ENCODE measurements at places on chromosomes 12 and 14. TPM values are rescaled to one million over a fixed set of nuclear protein-coding genes. Genes with fewer than 3 reads are reported as not detected.

- H3K4me3 ChIP-seq: peak overlapping the region; percentile 75
- H3K4me1 ChIP-seq: peaks cover 18% of the 10 kb centered on the region
- DNase-seq: peak; percentile 68
- H3K36me3 ChIP-seq: no peaks in the 10 kb centered on the region
- peak overlapping the region; percentile 49 for H3K27ac ChIP-seq
Measured at GRCh38 chr14:74401504-74402241, 24.3 kb downstream of the SYNDIG1L start.

DNA sequence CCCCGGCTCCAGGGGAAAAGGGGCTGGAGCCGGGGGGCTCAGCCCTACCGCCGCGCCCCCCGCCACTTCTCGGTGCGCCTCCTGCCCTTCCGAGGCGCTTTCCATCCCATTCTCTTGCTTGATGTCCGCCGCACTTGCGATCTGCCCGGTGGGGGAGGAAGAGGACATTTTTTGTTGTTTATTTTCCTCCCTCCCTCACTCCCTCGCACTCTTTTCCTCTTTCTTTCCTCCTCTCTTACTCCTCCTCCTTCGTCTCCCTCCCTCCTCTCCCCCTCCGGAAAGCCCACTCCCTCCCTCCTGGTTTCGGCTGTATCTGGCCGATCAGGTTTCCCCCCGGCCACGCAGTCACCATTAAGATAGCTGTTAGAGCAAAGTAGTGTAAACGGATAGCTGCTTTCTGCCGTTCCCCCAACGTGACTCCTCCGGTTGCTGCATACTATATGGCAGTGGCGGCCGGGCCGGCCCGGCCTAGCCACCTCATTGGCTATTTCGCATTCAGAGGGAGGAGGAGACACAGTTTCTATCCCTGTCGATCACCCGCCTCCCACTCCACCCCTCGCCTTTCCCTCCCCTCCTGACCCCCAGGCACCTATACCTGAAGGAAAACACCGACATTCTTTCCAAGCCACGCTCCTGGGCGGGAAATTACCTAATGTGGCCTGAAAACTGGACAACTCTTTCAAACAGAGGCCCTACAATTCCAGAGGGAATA, at the start of gene SIX4:
SIX4 (minus strand) TSS at position 445 of the 712 bp plus-strand sequence; CDS start at position 168, 277 bp downstream.
- peaks cover 72% of the 10 kb centered on the region for H3K27me3 ChIP-seq
- no peak within 1 kb of the TSS for H3K27ac ChIP-seq
- no peaks in the 10 kb centered on the region for H3K36me3 ChIP-seq
- DNase-seq: peak; percentile 6
- H3K4me1 ChIP-seq: peaks cover 24% of the 10 kb centered on the region

DNA sequence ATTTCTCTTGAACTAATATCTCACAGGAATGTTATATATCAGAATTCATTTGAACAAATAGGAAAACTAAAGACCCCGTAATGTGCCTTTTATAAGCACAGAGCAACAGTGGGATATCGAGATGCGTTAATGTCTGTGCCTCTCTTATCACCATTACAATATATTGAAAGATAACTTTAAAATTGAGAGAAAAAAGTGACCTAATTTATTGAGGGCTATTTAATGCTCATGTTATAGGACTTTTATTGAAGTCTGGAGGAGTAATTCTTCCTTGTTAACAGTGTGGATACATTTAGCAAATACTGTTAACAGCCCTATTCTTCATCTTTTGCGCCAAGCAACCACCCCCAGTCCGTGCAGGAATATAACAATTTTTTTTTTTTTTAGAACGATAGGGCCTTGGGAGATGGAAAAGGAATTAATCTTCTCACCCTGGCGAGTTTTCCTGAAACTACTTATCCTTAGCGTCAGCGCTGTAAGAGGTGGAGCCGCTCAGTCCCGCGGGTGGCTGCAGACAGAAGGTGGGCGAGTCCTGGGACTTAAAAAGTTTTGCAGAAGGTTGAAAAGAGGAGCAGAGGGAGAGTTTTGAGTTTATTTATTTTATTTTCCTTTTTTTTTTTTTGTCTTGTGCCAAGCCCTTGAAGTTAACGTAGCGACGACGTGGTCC, 11.0 kb downstream of the FOXG1 start:
- no peaks in the 10 kb centered on the region for H3K4me1 ChIP-seq
- no peak overlapping the region for H3K27ac ChIP-seq
- H3K27me3 ChIP-seq: peaks cover 66% of the 10 kb centered on the region
- H3K36me3 ChIP-seq: peaks cover 1% of the 10 kb centered on the region
- DNase-seq: no peak

DNA sequence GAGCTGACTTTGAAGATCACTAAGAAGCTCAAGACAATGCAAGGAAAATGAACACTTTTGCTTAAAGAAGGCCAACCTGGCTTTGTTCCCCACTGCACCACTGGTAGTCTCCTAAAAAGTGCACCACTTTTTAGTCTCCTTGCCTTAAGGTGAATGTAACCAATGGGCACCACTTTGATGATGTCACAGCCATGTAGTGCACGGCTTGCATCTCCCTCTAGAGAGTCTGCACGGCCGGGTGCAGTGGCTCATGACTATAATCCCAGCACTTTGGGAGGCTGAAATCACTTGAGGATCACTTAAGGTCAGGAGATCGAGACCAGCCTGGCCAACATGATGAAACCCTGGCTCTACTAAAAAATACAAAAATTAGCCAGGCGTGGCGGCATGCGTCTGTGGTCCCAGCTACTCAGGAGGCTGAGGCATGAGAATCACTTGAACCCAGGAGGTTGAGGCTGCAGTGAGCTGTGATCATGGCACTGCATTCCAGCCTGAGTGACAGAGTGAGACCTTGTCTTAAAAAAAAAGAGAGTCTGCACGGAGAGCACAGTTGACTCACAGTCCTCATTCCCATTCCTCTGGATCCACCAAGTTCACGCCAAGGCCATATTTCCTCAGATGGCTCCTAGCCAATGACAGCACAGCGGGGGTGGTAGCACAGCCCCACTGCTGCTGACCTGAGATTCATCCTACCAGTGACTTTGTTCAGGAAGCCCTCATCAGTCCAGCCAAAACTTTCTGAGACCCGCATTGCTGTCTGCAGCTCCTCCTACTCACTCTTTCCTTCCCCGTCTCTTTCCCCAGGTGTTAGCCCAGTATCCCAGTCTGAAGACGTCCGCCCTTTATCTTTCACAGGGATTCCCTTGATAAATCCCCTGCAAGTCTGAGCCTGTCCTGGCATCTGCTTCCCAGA, 16.5 kb upstream of the IFT81 start:
- no peak overlapping the region for H3K27ac ChIP-seq
- H3K36me3 ChIP-seq: no peaks in the 10 kb centered on the region
- H3K4me3 ChIP-seq: no peak overlapping the region
- H3K4me1 ChIP-seq: no peaks in the 10 kb centered on the region
- peaks cover 11% of the 10 kb centered on the region for H3K27me3 ChIP-seq
- no peak for DNase-seq

DNA sequence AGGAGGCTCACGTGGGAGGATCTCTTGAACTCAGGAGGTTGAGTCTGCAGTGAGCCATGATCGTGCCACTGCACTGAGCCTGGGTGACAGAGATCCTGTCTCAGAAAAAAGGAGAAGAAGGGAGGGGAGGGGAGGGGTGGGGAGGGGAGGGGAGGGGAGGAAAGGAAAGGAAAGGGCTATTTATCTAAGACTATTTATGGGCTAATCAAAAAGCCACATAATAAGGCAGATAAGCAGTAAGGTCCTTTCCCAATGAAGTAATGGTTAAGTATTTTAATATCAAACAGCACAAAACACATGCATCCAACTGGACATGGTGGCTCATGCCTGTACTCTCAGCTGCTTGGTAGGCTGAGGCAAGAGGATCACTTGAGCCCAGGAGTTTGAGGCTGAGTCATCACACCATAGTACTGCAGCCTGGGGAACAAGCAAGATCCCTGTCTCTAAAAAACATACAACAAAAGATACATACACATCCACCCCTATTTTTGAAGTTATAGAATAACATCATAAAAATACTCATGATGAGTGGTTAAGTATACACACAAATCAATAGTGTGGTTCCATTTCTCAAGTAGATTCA, 9.7 kb downstream of the PAWR start:
- no peaks in the 10 kb centered on the region for H3K36me3 ChIP-seq
- H3K4me3 ChIP-seq: no peak overlapping the region
- H3K4me1 ChIP-seq: no peaks in the 10 kb centered on the region

GRCh38 chr12:64737539-64737938, 21.7 kb downstream of the GNS start:
- DNase-seq: peak; percentile 56
- H3K4me1 ChIP-seq: peaks cover 38% of the 10 kb centered on the region
- peak overlapping the region; percentile 98 for H3K27ac ChIP-seq
- H3K27me3 ChIP-seq: no peaks in the 10 kb centered on the region
- H3K4me3 ChIP-seq: peak overlapping the region; percentile 20

DNA sequence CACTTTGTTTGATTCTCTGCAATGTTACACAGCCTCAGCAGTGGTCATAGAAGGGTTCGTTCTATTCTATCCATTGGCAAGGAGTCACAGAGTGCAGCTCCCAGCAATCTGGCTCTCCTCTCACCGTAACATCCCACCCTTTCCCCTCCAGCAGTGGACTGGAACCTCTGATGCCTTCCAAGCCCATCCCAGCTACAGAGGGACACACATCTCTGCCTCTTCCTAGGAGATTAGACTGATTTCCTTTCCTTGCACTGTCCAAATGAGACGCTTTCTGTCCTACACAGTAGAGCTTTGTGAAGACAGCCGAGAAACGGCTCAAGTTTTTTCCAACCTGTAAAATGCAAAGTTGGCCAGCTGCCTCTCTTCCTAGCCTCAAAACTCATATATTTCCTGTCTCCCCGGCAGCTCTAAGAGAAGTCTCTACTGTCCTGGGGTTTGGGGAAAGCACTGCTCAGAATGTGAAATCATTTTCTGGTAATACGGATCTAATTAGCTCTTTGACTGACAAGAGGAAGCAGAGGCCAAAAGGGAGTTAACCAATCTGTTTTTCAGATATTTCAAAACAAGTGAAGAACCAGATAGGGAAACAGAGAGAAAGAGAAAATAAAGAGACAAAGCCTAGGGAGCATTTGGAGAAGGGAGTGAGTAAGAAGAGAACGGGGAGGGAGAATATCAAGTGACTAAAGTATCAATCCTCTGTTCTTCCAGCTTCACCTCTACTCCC, 516 bp downstream of the NINJ2 start:
- peak overlapping the region; percentile 66 for H3K4me3 ChIP-seq
- no peak for DNase-seq
- H3K4me1 ChIP-seq: peaks cover 54% of the 10 kb centered on the region
- H3K27ac ChIP-seq: peak overlapping the region; percentile 54

- peaks cover 21% of the 10 kb centered on the region for H3K27me3 ChIP-seq
- DNase-seq: no peak
- H3K4me3 ChIP-seq: no peak overlapping the region
Measured at GRCh38 chr14:21804981-21805380, 131.4 kb upstream of the OR4E1 start.

- H3K36me3 ChIP-seq: no peaks in the 10 kb centered on the region
- peaks cover 19% of the 10 kb centered on the region for H3K27me3 ChIP-seq
- no peak for DNase-seq
- H3K4me3 ChIP-seq: no peak overlapping the region
- H3K4me1 ChIP-seq: no peaks in the 10 kb centered on the region
- no peak overlapping the region for H3K27ac ChIP-seq
Measured at GRCh38 chr14:93891756-93892504, 35.2 kb upstream of the FAM181A start.

DNA sequence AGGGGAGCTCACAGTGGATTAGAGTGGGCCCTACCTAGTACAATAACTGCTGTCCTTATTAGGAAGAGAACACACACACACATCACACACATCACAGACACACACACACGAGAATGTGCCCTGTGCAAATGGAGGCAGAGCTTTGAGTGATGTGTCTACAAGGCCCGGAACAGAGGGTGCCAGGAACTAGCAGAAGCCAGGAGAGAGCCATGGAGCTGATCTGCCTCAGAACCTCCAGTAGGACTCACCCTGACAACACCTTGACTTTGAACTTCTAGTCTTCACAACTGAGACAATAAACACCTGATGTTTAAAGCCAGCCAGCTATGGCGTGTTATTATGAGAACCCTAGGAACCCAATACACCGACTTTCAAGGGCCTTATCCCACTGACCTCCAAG, 29.7 kb upstream of the FKBP4 start:
- H3K4me3 ChIP-seq: no peak overlapping the region
- no peaks in the 10 kb centered on the region for H3K36me3 ChIP-seq
- no peaks in the 10 kb centered on the region for H3K4me1 ChIP-seq

DNA sequence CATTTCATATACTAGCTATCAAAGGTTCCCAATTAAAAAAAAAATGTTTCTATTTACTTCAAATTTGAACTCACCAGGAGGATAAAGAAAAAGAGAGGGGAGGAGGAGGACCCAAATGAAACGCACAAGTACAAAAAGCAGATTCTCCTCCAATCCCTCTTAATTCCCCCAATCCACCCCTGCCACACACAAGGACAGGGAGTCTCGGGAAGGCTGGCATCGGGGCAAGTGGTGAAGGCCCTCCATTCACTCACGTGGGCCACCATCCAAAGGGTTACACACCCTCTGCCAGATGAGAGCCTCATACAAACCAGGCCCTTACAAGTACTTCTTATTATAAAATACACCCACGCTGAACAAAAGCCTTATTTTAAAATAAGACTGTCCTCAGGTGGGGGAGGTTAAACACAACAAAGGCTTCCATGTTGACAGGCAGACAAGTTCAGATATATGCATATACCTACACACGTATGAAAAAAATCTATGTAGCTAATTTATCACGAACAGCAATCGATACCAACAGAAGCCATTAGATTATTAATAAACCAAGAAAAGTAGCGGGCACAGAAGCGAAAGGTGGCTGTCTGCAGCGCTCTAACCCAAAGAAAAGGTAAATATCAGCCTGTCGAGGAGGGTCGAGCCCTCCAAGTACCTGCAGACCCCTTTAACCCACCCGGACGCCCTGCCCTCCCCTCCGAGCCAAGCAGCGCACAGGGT, 1.5 kb downstream of the ATP2B1 start:
- peak overlapping the region; percentile 91 for H3K4me3 ChIP-seq
- peaks cover 51% of the 10 kb centered on the region for H3K4me1 ChIP-seq
- peak overlapping the region; percentile 95 for H3K27ac ChIP-seq
- H3K36me3 ChIP-seq: no peaks in the 10 kb centered on the region
- no peak for DNase-seq

DNA sequence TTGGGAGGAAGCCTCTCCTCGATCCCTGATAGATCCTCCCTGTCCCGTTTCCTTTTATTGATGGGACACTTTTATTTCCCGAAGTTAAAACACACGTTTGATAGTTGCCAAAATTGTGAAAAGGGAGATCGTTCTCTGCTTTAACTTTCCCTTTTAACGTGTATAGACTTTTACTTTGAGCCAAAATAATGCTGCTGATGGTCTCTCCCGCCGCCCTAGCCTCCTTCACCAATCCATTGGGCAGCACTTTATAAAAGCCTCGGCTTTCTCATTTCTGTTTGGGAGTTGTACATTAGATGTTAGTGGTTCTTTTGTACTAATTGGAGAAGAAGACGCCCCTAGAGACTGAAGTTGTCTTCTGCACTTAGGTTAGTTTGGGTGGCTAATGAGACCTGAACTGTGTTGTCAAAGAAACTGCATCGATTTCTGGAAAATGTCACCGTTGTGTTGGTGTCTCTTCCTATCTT, 1.4 kb downstream of the TMTC2 start:
- peaks cover 8% of the 10 kb centered on the region for H3K27me3 ChIP-seq
- H3K36me3 ChIP-seq: peaks cover 1% of the 10 kb centered on the region
- H3K27ac ChIP-seq: peak overlapping the region; percentile 82
- H3K4me3 ChIP-seq: peak overlapping the region; percentile 100
- H3K4me1 ChIP-seq: peaks cover 16% of the 10 kb centered on the region

- peak; percentile 32 for DNase-seq
- H3K4me1 ChIP-seq: peaks cover 34% of the 10 kb centered on the region
- H3K27me3 ChIP-seq: no peaks in the 10 kb centered on the region
- H3K27ac ChIP-seq: peak overlapping the region; percentile 66
- peaks cover 3% of the 10 kb centered on the region for H3K36me3 ChIP-seq
Measured at GRCh38 chr12:104427547-104427938, 29.2 kb upstream of the CHST11 start.

The IFNG-AS1 gene
- total RNA-seq: not detected

The HCAR1 gene
- 0.34 TPM for total RNA-seq

The GALNT4 gene
- 10.6 TPM for total RNA-seq

The KRT74 gene
- total RNA-seq: not detected

The TMEM120B gene
- 7.1 TPM for total RNA-seq

The ZBTB1 gene
- 49.5 TPM for total RNA-seq

The CD163L1 gene
- total RNA-seq: not detected

All from activated T-cell treated with anti-CD3 and anti-CD28 coated beads, Interleukin-2, amount 50 U/mL, for 72 hours (primary cell).